ENCODE measurements at places on chromosomes 12 and 14. TPM values are rescaled to one million over a fixed set of nuclear protein-coding genes. Genes with fewer than 3 reads are reported as not detected.

Gene PIANP
- under 0.01 TPM for total RNA-seq

Gene SPIC
- not detected for total RNA-seq

Gene C1QL4
- 0.18 TPM for total RNA-seq

Gene KLRG1
- 0.56 TPM for total RNA-seq

Gene GPRC5A
- total RNA-seq = 49.7 TPM

Gene OLR1
- 3.2 TPM for total RNA-seq

Gene CD27
- total RNA-seq = not detected

Gene SRRM4
- not detected for total RNA-seq

Gene LTBP2
- 26.7 TPM for total RNA-seq

Gene PPP1R12A
- total RNA-seq = 204 TPM

Gene KIF26A
- total RNA-seq = not detected

Gene CD9
- 48.8 TPM for total RNA-seq

Gene SELPLG
- total RNA-seq = 3.2 TPM

Gene GSG1
- 2.5 TPM for total RNA-seq
